ENCODE measurements at places on chromosomes 6 and 20. TPM values are rescaled to one million over a fixed set of nuclear protein-coding genes. Genes with fewer than 3 reads are reported as not detected.
A peak's percentile ranks its signal among the peaks of the same experiment; 100 is the strongest.

DNA sequence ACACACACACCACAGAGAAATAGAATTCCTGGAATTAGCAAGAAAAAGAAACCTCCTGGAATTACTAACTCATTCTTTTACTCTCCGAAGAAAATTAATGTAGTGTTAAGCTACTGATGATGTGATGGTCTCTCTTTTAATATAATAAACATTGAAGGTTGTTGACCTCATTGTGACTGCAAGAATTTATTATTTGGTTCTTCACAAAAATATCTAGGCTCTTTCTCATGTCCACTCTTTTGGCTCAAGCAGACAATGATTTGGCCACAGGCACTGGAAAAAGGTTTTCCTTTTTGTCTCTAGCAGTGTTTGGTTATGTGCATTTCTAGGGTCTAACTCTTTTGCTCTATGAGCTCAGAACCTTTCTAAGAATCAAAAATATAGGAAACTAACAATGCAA, 811.9 kb downstream of the TENT5A start:
- DNase-seq = no peak

ESR1 gene
- 0.05 TPM for total RNA-seq

DNA sequence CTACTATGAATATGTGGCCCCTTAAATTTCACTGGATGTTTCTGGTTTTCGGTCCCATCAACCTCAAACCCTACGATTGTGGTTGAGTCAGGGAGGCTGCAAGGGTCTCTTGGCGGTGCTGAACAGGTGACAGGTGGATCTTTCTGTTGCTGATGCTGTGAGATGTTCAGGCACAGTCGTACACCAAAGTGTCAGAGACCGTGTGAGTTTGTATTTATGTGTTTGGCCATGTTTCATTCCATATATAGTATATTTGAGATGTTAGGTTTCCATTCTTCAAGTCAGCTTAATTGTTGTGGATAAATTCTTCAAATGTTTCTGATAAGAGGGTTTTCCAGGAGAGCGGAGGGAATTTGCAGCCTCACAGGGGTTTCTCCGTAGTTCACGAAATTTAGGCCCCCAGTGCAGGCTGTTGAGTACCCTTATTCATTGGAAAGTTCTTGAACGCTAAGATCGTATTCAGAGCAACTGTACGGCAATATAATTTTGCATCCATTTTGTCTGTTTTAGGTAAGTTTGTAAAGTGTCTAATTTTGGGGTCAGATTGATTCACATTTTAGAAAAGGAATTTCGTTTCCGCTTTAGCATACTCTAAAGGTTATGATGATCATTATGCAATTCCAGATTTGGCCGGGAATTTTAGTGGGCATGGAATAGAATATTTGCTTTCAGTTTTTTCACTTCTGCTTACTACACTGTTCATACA, 1.2 kb downstream of the TAB2 start:
- peak; percentile 40 for DNase-seq

- no peak for DNase-seq
Measured at GRCh38 chr6:75808507-75808906, 59.5 kb downstream of the MYO6 start.

EYS gene
- total RNA-seq = 0.08 TPM

PEX6 gene
- total RNA-seq = 20.7 TPM

GRCh38 chr6:96236471-96236870, 220.7 kb downstream of the FUT9 start:
- DNase-seq = no peak

HELZ2 gene
- 26.6 TPM for total RNA-seq

ATP9A gene
- 16.7 TPM for total RNA-seq

GRCh38 chr20:56793916-56794315, 164.8 kb downstream of the TFAP2C start:
- DNase-seq = no peak

TBXT gene
- not detected for total RNA-seq

GRCh38 chr6:140414966-140415620, 1040.6 kb upstream of the CITED2 start:
- no peak for DNase-seq

GRCh38 chr6:6972456-6972855, 135.3 kb upstream of the RREB1 start:
- no peak for DNase-seq

TRIM31 gene
- total RNA-seq = 0.79 TPM

SF3B5 gene
- 51.8 TPM for total RNA-seq

- DNase-seq = no peak
Measured at GRCh38 chr6:69391106-69391505, 405.7 kb downstream of the LMBRD1 start.

- DNase-seq = no peak
Measured at GRCh38 chr6:148535976-148536375, 193.3 kb downstream of the SASH1 start.

GRCh38 chr6:124297507-124297906, 493.8 kb downstream of the NKAIN2 start:
- no peak for DNase-seq

LEMD2 gene
- 14.2 TPM for total RNA-seq

RSPH9 gene
- total RNA-seq = under 0.01 TPM

DNA sequence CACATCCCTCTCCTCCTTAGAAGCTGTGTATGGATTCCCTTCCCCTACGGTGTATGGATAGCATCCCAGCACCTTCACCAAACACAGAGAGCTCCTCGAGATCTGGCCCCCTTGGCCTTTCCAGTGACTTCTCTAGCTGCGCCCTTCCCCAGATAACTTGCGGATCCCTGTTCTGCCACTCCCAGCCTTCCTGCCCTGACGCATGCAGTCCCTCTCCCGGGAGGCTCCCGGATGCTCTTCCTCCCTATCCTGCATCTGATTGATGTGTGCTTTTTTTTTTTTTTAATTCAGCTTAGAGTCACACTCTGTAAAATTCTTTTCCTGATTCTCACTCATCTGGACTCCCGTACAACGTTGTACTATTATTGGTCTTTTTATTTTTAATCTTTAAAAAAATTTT, 44.8 kb downstream of the GCNT2 start:
- DNase-seq = no peak

- peak; percentile 24 for DNase-seq
Measured at GRCh38 chr6:3530515-3530914, 73.7 kb upstream of the SLC22A23 start.

- DNase-seq = no peak
Measured at GRCh38 chr6:35258858-35259193, 709 bp upstream of the ZNF76 start.

- no peak for DNase-seq
Measured at GRCh38 chr6:4588581-4588980, 187.6 kb upstream of the CDYL start.

GRCh38 chr20:53444401-53445149, 149.1 kb downstream of the ZNF217 start:
- no peak for DNase-seq

C4B gene
- total RNA-seq = 666 TPM

- DNase-seq = no peak
Measured at GRCh38 chr6:123091091-123091895, 95.3 kb downstream of the CLVS2 start.
